Lower leg skin (tissue), 4 donors: ENCODE measurements at places on chromosomes 2 and 18. TPM values are rescaled to one million over a fixed set of nuclear protein-coding genes. Genes with fewer than 3 reads are reported as not detected.

DNA sequence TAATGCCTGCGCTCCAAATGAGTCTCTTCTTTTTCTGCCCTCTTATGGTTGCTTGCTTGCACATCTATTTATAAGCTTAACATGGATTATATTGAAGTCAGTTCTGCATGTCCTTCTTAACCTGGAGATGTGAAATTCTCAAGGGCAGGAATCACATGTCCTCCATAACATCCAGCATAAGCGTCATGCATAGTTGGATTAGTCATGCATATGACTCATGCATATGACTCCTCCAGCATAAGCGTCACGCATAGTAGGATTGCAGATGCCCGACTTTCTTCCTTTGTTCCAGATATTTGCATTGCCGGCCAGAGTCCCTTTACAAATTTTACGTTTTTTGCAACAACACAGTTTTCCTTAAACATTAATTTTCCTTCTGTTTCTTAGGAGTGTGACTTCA is 308.6 kb downstream of the TGIF1 start:
- no peak for DNase-seq

DNA sequence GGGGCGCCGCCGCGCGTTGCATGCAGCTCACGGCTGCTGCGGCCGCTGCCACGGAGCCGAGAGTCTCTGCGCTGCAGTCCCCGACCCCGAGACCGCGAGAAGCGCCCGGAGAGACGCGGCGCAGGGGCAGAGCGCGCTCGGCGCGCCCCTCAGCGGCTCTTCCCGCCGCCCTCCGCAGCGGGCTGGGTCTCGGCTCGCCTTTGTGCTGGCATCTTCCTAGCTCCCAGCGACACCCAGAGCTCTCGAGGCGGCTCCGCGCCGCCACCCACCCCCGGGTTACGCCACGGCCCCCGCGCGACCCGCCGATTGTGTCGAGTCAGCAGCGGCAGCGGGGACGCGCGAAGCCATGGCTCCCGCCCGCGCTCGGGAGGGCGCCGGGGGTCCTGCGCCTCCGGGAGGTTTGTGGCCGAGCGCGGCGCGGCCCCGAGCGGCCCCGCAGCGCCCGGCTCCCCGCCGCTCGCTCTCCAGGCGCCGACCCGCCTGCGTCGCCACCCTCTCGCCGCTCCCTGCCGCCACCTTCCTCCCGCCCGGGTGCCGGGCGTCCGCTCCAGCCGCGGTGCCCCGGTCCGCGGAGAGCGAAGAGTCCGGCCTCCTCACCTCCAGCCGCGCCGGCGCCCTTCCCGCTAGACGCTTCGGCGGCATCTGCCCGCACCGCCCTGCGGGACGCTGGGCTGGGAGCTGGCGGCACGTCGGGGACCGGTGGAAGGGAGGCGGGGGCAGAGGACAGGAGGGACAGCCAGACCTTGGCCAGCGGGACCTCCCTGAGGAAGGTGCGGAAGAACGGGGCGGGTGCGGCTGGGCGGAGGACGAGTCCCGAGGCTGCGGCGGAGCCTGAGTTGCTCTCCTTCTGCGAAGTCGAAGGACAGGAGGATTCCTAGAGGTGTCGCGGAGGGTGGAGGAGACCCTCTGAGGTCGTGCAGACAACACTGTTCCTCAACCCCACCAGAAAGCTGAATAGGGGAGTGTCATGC is 46.3 kb upstream of the CCDC150 start:
- peak; percentile 90 for DNase-seq

DNA sequence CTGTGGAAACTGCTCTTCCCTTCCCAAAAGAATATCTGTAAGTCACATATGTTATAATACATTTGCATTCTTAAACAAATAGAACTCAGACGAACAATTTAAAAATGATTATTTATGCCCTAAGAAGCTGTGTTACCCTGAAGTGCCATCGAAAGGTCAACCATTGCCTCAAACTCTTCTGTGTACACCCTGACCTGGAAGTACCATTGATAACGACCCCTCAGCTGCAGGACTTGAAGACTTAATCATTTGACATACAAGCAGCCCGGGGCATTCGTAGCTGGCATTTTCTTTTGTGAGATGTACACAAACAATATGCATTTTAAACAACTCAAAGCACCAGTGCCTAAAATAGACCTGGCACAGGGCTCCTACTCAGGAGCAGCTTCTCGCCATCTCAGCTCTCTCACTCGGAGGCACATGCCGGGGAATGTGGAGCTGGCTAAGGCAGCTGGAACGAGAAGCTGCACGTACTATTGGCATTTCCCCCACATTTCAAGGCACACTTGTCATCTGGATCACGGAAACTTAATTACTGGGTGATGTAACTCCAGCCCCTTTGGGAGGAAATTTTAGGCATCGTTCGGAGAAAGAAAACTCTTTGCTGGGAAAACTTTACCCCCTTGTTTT is 170.0 kb upstream of the GALNT5 start:
- DNase-seq = peak; percentile 84

GRCh38 chr2:158760887-158761286 is 34.2 kb upstream of the DAPL1 start:
- DNase-seq = no peak

DNA sequence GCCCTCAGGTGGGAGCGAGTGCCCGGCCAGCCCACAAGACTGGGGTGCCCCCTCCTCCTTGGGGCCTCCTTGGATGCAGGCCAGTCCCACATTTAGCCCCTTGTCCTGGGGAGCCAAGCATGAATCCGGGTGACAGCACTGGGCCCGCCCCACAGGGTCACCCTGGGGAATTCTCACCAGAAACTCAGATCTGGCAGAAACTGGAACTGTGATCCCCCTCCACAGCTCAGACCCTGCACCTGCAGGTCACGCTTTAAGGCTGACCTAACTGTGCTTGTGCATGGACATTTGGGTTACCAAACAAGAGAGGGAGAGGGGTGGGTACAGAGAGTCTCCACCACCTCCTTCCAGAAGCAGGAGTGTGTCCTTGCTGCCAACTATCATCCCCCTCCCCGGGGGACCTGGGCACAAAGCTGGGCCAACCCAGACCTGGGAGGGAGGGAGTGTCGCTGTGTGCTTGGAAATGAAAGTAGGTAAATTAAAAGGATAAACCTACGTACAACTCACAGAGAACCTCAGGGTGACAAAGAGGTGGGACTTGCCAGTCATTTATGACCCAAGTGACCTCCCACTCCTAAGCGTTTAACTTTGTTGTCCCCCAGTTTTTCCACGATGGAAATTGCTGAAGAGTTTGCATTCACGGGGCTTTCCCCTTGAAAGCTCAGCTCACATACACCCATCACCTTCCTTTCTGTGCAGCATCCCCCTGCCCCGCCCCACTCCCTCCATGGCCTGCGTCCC is 9.1 kb downstream of the ITM2C start:
- DNase-seq = no peak

DNA sequence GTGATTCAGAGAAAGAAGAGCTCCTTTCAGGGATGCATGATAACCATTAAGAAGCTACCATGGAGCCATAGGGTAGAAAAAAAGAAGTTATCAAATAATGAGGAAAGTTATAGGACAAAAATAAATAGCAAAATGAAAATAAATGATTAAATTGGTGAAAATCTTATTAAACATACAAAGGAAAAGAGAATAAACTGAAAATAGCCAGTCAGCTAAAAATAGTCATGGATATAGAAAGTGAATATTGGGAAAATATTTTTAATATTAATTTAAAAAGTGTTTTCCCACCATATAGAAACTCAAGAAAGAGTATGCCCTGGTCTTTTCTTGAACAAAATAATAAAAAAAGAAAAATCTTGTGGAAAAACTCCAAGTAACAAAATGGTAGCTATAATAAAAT is 209.2 kb upstream of the CDH19 start:
- DNase-seq = no peak

- DNase-seq = no peak
Observed at GRCh38 chr2:10477443-10478297, 29.5 kb upstream of the ODC1 start.

Gene ST8SIA3
- not detected for total RNA-seq

Gene MALT1
- total RNA-seq = 40.1 TPM

Gene REG3G
- not detected for total RNA-seq
